ENCODE measurements at places on chromosomes 1 and 21. TPM values are rescaled to one million over a fixed set of nuclear protein-coding genes. Genes with fewer than 3 reads are reported as not detected.

SEMA6C gene
- 77.7 TPM for total RNA-seq

HCRTR1 gene
- total RNA-seq = 0.44 TPM

RLF gene
- 13.2 TPM for total RNA-seq

CYP4Z1 gene
- 0.71 TPM for total RNA-seq

DNA sequence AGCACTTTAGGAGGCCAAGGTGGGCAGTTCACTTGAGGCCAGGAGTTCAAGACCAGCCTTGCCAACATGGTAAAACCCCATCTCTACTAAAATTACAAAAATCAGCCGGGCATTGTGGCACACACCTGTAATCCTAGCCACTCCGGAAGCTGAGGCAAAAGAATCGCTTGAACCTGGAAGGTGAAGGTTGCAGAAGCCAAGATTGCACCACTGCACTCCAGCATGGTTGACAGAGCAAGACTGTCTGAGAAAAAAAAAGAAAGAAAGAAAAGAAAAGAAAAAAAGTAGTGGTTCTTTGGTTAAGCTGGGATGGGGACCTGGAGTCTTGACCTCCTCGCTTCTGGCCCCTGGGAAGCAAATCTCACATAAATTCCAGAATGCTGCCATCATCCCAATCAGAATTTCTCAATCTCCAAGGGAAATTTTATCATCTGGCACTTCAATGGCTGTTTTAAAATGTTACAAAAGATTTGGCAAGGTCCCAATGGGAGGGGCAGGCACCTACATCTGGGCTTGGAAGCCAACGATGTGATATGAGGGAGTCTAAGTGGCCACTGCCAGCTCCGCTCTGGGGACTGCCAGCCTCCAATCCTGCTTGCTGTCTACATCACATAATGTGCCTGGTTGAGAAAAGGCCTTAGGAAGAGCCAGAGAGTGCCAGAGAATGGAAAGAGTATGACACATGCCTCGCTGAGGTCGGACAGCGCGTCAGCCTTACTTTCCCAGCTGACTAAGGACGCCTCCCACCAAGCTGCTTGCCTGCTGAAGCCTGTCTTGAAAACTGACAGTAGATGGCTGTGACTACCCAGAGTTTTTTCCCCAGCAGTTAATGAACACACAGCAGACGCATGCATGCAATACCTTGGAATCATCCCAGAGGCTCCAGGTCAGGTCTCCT lies 42.1 kb upstream of the SRP9 start:
- no peaks in the 10 kb centered on the region for H3K27me3 ChIP-seq
- no peak overlapping the region for H3K4me3 ChIP-seq
- no peaks in the 10 kb centered on the region for H3K36me3 ChIP-seq
- H3K27ac ChIP-seq = peak overlapping the region; percentile 79

DNA sequence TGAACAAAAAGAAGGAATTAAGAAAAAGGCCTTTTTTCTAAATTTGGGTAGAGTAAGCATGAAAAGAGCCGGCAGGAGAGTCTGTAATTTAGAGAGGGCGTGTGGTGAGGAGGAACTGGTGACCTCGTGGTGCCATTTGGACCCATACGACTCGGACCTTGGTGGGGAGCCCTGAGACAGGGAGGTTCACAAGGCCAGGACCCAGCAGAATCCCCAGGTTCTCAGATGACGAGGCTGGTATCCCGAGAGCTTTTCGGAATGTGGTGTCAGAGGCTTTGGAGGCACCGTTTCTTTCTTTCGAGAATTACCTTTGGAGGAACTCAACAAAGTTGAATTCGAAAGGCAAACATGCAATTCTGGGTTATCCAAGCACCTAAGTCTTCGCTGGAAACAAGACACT lies 34.8 kb downstream of the CLIC6 start:
- H3K36me3 ChIP-seq = no peaks in the 10 kb centered on the region
- H3K27me3 ChIP-seq = peaks cover 11% of the 10 kb centered on the region
- no peak overlapping the region for H3K27ac ChIP-seq
- no peak for DNase-seq
- no peaks in the 10 kb centered on the region for H3K4me1 ChIP-seq
- H3K4me3 ChIP-seq = no peak overlapping the region

GRCh38 chr1:30522031-30523004 lies 201.1 kb downstream of the MATN1 start:
- H3K27ac ChIP-seq = peak overlapping the region; percentile 88
- no peaks in the 10 kb centered on the region for H3K36me3 ChIP-seq
- H3K4me1 ChIP-seq = peaks cover 56% of the 10 kb centered on the region
- peaks cover 22% of the 10 kb centered on the region for H3K27me3 ChIP-seq
- H3K4me3 ChIP-seq = no peak overlapping the region
- peak; percentile 82 for DNase-seq

GRCh38 chr1:154809436-154810413 lies 60.4 kb downstream of the KCNN3 start:
- H3K4me3 ChIP-seq = peak overlapping the region; percentile 5
- H3K36me3 ChIP-seq = no peaks in the 10 kb centered on the region
- no peak for DNase-seq
- peaks cover 73% of the 10 kb centered on the region for H3K4me1 ChIP-seq
- peaks cover 12% of the 10 kb centered on the region for H3K27me3 ChIP-seq

- H3K27me3 ChIP-seq = no peaks in the 10 kb centered on the region
- H3K27ac ChIP-seq = peak overlapping the region; percentile 93
- peak; percentile 26 for DNase-seq
- peak overlapping the region; percentile 62 for H3K4me3 ChIP-seq
Measured at GRCh38 chr1:61183471-61184039, 101.2 kb downstream of the NFIA start.

- H3K4me3 ChIP-seq = no peak overlapping the region
- no peaks in the 10 kb centered on the region for H3K36me3 ChIP-seq
- H3K27me3 ChIP-seq = no peaks in the 10 kb centered on the region
- peaks cover 8% of the 10 kb centered on the region for H3K4me1 ChIP-seq
Measured at GRCh38 chr1:64110924-64111777, 92.3 kb upstream of the UBE2U start.

GRCh38 chr1:108565081-108565480 lies 5.2 kb downstream of the EEIG2 start:
- H3K27ac ChIP-seq = no peak overlapping the region
- no peak overlapping the region for H3K4me3 ChIP-seq
- peaks cover 32% of the 10 kb centered on the region for H3K4me1 ChIP-seq
- H3K36me3 ChIP-seq = no peaks in the 10 kb centered on the region
- no peaks in the 10 kb centered on the region for H3K27me3 ChIP-seq

GRCh38 chr21:29074007-29074376 lies 544 bp upstream of the CCT8 start:
- peak overlapping the region; percentile 98 for H3K4me3 ChIP-seq
- DNase-seq = no peak
- no peaks in the 10 kb centered on the region for H3K27me3 ChIP-seq
- H3K27ac ChIP-seq = peak overlapping the region; percentile 92
- peaks cover 14% of the 10 kb centered on the region for H3K36me3 ChIP-seq
- H3K4me1 ChIP-seq = peaks cover 53% of the 10 kb centered on the region
